ENCODE measurements at places on chromosomes 13 and 19.

DNA sequence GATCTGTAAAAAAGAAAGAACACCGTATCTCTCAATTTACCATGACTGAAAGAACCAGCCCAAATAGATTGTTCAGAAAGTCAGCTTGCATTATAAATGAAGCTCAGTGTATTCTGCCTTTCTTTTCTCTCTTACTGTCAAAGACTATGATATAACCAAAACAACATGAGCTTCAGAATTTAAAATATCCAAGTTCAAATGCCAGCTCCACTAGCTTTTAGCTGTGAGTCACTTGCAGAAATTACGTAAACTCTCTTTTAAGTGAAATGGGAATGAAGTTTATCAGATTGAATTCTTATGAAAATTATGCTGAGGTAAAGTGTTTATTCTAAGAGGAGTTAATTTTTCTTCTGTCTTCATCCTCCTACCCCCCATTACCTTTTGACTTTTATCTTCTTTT, 20.0 kb upstream of the POSTN start:
- no peak for DNase-seq

DNA sequence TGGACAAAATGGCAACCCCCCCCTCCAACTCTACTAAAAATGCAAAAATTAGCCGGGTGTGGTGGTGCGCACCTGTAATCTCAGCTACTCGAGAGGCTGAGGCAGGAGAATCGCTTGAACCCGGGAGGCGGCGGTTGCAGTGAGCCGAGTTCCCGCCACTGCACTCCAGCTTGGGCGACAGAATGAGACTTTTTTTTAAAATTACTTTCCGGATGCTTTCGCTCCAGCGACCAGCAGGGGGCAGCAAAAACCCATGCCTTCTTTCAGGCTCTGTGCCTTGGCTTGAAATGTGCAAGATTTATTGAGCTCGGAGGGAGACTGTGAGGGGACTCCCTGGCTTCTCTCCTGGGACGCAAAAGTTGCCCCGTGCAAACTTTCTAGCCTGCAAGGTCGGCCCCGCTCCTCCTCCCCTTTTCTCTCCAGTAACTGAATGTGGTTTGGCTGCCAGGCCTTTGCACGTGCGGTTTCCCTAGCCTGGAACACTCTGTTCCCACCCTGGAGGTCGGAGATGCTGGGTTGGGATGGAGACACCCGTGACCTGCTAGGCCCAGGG, 61.4 kb upstream of the NFIC start:
- DNase-seq, result peak; percentile 77

- no peak for DNase-seq
These were observed 6.7 kb upstream of the FCGBP start for GRCh38 chr19:39941151-39941550.

GRCh38 chr13:24180750-24181377, 20.3 kb downstream of the SPATA13 start:
- no peak for DNase-seq

- no peak for DNase-seq
These were observed 98.3 kb downstream of the TNFRSF19 start for GRCh38 chr13:23668562-23668961.

DNA sequence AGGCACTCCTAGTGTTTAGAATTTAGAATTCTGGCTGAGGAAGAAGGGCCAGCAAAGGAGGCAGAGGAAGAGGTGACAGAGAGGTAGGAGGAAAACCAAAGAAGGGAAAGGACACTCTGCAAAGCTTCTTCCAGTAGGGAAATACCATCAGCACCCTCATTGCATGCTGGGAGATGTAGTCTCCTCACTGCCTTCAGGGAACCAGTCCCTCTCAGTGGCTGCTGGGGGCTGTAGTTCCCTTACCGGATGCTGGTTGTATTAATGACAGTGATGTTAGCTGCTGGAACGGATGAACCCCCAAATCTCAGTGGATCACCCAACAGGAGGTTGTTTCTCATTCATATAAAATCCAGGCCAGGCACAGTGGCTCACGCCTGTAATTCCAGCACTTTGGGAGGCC, 10.1 kb downstream of the GRIN2D start:
- no peak for DNase-seq

DNA sequence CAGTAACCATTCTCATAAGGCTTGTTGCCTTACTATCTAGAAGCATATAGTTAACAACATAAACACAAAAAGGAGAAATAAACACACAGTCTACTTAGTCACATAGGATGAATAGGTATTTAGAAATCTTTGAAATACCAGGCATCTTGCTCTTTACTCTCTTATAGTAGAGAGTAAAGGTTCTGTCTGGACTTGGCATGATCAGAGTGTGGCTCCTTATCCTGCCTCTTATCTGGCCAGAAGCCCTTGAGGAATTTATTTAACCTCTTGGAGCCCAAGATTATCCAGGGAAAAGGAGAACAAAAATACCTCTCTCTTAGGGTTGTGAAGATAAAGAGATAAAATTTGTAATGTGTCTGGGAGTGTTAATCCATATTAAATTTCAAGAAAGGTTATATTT, 100.2 kb upstream of the MBNL2 start:
- DNase-seq, result no peak

GRCh38 chr13:108650271-108650670, 20.9 kb downstream of the MYO16 start:
- no peak for DNase-seq

GRCh38 chr19:45526143-45526542, 18.9 kb downstream of the VASP start:
- no peak for DNase-seq

DNA sequence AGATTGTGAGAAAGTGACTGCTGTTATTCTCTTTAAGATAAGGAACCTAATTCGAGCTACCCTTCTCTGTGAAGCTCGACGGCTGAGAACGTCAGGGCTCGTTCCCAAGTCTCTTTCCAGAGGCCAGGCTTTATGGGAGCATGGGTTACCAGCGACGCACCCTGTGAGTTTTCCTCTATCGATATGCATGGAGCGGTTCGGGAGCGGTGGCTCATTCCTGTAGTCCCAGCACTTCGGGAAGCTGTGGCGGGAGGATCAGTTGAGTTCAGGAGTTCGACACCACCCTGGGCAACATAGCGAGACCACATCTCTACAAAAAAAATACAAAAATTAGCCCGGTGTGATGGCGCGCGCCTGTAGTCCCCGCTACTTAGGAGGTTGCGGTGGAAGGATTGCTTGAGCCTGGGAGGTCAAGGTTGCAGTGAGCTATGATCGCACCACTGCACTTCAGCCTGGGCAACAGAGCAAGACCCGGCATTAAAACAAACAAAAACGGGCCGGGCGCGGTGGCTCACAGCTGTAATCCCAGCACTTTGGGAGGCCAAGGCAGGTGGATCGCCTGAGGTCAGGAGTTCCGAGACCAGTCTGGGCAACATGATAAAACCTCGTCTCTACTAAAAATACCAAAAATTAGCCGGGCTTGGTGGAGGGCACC, 681 bp upstream of the ZNF606 start:
- DNase-seq, result no peak

DNA sequence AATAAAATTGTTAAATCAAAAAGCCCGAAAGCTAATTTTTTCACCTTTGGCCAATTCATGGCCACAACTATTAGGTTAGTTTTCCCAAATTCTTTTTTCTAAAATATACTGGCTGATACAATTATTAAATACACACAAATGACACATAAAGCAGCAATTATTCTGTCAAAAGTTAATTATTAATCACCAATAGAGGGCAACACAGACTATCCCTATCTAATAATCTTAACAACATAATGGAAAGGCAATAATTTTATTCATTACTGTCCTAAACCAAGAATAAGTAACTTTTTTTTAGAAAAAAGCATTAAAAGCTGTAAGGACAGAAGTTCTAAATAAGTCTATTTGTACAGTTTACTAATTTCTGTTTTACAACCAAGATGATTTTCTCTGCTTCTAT, 51.7 kb downstream of the KATNAL1 start:
- no peak for DNase-seq

DNA sequence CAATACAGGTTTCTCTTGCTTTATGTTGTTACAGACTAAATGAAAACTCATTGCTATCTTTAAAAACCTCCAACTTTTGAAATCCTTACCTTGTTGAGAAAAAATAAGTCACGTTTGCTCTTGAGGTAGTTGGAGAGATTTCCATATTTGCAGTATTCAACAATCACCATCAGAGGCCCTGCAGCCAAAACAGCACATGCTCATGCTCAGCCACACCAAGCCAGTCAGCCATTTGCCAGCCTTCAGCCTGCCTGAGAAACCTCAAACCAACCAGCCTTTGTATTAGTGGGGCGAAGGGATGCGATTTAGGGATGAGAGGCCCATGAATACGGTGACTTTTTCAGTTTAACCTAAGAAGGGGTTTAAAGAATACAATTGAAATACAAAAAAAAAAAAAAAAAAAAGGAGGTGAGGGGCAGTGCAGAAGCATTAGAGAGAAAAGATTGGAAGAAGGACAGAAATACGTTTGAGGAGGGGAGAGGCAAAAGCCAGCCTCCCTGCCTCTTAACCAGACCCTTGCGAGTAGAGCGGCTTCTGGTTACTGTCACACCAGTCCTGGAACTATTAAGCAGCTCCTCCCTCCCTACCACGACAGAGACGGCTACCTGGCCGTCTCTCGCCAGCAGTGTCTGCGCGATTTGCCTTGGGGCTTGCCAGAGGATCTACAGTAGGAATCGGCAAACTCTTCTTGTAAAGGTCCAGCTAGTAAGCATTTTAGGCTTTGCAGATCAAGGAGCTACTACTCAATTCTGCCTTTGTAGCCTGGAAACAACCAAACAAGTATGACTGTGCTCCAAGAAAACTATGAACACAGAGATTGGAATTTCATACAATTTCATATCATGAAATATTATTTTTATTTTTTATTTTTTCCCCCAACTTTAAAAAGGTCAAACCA, 167.3 kb downstream of the FLT1 start:
- no peak for DNase-seq

- no peak for DNase-seq
These were observed 47.9 kb upstream of the MYCBP2 start for GRCh38 chr13:77374786-77375185.

DNA sequence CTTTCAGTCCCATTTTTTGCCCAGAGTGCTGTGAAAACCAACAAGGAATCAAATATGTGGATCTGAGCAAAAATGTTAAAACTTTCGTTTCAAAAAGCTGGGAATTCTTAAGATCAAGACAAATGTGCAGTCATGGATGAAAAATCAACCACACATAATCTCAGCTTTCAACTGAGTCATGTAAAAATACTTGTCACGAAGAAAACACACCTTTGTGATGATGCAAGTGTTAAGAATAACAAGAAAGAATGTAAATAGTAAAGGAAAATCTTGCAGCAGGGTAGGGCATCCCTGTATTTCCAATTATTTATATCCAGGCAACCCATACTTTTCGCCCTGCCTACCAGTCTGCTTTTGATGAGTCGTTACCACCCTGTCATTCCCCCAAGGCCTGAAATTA, 27.4 kb upstream of the DCLK1 start:
- DNase-seq, result no peak

GRCh38 chr19:29663861-29664752, 1.2 kb upstream of the PLEKHF1 start:
- DNase-seq, result no peak

DNA sequence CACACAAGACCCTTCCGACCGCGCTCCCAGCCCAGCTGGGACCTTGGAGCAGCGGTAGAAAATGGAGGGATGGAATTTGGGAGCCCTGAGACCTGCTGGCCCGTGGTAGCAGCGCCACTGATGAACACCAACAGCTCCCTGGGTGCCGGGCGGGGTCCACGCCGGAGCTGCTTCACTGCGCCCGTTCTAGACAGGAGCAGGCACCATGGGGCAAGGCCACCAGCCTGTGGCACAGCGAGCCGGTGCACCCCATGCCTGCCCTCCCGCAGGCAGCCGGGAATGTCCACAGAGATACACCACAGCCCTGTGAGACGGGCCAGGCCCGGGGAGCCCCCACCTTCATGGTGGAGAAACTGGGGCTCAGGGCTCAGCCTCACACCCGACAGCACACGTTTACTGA, 9.9 kb upstream of the SHC2 start:
- no peak for DNase-seq

- no peak for DNase-seq
These were observed 79.2 kb downstream of the TBC1D4 start for GRCh38 chr13:75402787-75403186.
